ENCODE measurements at places on chromosomes 3 and 15.

DNA sequence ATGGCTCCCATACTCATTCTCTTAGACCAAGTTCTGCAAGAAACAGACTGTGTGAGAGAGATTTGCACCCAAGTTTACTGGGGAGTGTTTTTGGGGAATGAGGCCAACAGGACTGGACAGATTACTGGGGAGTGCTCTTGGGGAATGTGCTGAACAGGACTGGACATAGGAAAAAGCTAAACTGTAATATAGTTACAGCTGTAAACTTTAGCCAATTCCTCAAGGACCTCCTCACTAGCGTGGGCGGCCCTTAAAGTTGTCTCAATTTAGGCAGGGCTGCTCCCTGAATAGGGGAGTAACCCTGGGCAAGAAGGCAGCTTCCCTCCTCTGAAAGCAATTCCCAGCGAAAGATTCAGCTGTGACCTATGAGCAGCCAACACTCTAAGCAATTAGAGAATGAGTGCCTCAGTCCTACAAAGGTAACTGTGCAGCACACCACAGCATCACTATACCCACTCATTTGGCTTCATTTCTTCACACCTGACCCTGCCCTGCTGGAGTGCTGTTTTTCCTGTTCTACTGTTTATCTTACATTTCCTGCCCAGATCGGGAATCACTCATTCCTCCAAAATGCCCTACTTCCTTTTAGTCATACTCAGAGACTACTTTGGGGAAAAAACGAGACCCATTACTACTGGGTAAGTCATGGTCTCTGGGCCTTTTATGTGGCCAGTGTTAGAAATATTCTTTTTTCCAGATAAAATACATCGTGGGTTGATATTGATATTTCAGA, 41.3 kb upstream of the TRIM42 start:
- no peak for DNase-seq

DNA sequence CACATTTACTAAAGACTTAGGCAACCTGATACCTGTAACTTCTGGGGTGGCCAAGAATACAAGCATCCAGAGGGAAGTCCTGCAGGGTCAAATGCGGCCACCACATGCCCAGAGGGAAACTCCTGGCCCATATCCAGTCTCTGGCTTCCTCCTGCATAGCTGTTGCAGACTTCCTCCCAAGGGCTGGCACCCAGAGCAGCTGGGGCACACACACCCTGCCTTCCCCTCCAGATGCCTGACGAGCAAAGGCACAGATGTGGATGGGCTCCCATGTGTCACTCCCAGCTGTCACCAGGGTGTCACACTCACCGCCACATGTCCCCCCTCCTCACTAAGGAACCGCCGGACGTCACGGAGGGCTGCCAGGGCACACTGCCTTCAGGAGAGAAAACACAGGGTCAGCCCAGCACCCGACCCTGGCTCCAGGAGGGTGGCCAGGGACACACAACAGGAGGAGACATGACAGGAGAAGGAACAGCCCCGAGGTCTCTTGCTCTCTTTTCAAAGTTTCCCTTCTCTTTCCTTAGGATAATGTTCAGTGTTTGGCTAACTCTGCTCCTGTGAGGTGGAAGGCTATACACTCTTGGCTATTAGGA, 13.2 kb downstream of the PFKFB4 start:
- no peak for DNase-seq

DNA sequence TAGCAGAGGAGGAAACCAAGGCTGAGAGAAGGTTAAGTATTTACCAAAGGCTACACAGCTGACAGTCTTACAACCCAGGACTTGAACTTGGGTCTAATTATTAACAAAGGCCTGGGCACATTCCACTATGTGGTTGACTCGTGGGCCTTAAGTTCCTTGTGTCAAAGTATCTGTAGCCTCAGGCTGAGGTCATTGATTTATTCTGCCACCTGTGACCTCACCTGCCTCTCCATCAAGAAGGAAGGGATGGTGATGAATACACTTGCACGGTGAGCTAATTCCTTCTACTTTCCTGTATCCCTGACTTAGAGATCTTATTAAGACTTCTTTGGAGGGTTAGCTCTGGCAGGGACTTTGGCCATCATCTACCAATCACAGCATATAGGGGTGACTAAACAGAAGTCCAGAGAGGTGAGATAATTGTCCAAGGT, 19.9 kb upstream of the LRRC58 start:
- DNase-seq, result no peak

- no peak for DNase-seq
These were observed 5.8 kb downstream of the SLC12A6 start for GRCh38 chr15:34331809-34332208.

- DNase-seq, result no peak
These were observed 133.2 kb upstream of the DAZL start for GRCh38 chr3:16738451-16738850.

- no peak for DNase-seq
These were observed 16.3 kb upstream of the A4GNT start for GRCh38 chr3:138148503-138148902.

GRCh38 chr15:38440353-38441129, 13.4 kb upstream of the FAM98B start:
- DNase-seq, result peak; percentile 48

DNA sequence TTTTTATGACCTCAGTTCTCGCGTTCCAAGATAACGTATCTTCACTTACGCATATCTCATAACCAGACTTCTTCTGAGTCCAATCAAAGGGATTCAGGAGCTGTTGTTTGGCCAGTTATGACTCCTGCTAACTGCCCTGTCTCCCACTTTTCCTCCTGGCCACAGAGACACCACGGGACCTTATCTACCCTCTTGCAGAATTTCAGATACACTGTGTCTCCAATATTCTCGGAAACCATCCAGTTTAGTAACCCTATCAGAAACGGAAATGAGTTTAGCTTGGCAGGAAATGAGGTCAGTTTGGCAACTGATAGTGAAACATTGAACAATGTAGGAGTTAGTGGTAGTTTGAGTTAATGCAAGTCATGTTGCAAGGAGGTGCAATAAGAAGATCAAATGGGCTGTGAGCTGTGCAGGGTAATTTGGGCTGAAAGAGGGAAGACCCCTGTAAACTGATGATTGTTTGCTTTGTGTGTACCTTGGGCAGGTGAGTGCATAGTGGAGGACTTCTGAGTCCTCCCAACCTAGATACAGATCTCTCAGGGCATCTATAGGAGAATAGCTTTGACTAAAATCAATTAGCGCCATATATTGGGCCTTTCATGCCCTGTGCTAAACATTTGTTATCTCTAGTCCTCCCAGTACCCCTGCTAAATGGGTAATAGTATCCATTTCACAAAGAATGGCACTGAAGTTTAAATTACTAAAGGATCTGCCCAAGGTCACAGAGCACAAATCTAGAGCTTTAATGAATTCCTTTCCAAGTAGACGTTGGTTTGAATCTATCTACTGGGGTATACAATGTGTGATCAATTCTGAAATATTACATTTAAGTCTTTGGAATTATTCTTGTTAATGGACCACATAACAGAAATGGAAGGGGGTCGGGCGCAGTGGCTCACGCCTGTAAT, 41.3 kb upstream of the PIK3CB start:
- DNase-seq, result no peak

DNA sequence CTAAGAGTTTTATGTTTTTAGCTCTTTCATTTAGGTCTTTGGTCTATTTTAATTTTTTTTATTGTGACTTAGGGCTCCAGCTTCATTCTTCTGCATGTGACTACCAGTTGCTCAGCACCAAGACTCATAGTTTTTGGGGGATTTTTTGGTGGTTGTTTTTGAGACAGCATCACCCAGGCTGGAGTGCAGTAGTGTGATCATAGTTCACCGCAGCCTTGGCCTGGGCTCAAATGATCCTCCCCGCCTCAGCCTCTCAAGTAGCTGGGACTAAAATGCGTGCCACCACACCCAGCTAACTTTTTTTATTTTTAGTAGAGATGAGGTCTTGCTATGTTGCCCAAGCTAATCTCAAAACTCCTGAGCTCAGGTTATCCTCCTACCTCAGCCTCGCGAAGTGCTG, 19.4 kb downstream of the CDV3 start:
- DNase-seq, result no peak

Measured in activated CD4-positive, alpha-beta T cell treated with anti-CD3 and anti-CD28 coated beads, Interleukin-2, amount 50 U/mL, for 24 hours (primary cell).